ENCODE measurements at places on chromosomes 16 and 17.

DNA sequence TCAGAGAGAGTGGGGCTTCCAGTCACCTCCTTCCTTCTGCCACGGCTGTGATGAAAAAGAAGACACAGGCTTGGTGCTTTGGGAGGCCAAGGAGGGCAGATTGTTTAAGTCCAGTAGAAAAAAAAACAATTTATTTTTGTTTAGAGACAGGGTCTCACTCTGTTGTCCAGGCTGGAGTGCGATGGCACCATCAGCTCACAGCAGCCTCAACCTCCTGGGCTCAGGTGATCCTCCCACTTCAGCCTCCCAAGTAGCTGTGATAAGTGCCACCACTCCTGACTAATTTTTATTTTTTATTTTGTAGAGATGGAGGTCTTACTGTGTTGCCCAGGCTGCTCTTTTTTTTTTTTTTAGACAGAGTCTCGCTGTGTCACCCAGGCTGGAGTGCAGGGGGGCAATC, 2.7 kb upstream of the MVD start:
- DNase-seq: no peak

- no peak for DNase-seq
Measured at GRCh38 chr16:30875871-30876801, 17.7 kb downstream of the BCL7C start.

DNA sequence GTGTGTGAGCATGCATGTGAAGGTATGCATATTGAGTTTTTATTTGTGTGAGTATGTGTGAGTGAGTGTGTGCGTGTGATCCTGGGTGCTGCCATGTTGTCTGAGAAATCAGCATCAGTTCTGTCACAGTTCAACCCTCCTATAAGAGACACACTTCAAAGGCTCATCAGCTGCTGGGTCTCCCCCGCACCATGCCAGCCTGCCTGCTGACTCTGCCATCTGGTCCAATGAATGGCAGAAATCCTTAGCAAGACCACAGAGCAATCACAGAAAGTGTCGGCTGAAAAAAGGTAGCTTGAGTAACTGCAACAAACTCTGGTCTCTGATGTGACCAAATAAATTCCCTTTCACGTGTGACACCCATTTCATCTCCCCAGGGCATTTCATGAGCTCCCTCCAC, 381.8 kb upstream of the MAF start:
- DNase-seq: no peak

- no peak for DNase-seq
Measured at GRCh38 chr16:22016927-22017326, 9.0 kb downstream of the MOSMO start.

DNA sequence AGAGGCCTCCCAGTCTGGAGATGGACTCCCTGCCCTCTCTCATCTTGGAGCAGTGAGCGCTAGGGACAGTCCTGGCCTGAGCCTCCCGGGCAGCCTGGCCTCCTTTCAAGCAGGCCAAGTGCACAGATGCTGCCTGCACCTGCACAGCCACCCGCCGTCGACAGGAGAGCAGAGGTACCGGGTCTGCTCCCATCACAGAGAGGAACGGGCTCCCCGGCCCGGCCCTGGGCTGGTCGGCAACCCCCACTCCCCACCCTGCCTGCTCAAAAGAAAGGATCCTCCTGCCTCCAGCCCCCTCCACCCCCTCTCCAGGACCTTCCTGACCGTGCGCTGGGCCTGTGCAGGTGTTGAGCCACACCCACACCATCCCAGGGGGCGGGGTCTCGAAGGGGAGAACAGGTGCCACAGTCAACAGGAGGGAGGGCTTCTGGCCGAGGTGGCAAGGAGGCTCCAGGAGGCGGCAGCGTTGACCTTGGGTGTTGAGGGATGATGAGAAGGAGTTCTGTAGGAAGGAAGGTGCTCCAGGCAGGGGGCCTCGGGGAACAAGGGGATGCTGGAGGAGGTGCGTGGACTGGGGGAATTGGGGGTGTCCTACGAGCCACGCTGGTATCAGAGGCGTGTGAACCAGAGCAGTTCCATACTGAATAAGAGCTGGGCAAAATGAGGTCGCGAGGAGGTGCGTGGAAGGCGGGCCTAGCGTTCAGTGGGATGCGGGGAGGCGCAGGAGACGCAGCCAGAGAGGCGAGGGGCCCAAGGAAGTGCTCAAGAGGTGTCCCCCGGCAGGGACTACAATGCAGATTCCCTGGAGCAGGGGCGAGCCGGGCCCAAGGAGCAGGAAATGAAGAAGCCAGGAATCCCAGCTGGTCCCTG, 967 bp upstream of the CDH15 start:
- DNase-seq: no peak

DNA sequence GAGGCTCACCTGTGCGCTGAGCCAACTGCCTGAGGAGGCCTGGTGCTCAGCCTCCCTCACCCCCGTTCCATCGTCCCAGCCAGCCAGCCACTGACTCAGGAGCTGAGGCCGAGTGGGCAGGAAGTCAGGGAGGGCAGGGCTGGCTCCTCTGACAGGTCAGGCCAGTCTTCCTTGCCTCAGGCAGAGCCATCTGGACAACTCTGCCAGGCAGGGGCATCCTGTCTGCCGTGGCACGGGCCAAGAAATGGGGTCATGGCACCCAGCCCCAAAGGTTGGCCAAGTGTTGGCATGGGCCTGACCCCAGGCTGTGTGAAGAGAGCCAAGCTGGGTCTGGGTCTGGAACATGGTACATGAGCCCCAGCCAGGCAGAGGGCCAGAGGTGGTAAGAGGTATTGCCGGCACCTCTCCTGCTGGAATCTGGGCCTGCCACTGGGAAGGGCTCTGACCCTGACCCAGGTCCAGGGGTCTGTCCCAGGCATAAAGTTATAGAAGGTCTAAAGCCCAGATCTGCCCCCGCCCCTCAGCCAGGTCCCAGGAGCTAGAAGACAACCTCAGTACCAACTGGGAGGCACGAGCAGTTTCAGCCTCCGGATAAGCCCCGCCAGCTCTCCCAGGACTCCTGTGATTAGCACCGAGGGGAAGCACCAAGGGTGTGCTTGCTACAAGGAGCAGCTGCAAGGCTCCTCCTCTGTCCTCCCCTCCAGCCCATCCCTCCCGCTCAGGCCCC, 2.5 kb upstream of the VASN start:
- DNase-seq: no peak

- no peak for DNase-seq
Measured at GRCh38 chr16:78487471-78487870, 388.0 kb downstream of the WWOX start.

- no peak for DNase-seq
Measured at GRCh38 chr17:34683390-34683789, 104.0 kb downstream of the TMEM132E start.

DNA sequence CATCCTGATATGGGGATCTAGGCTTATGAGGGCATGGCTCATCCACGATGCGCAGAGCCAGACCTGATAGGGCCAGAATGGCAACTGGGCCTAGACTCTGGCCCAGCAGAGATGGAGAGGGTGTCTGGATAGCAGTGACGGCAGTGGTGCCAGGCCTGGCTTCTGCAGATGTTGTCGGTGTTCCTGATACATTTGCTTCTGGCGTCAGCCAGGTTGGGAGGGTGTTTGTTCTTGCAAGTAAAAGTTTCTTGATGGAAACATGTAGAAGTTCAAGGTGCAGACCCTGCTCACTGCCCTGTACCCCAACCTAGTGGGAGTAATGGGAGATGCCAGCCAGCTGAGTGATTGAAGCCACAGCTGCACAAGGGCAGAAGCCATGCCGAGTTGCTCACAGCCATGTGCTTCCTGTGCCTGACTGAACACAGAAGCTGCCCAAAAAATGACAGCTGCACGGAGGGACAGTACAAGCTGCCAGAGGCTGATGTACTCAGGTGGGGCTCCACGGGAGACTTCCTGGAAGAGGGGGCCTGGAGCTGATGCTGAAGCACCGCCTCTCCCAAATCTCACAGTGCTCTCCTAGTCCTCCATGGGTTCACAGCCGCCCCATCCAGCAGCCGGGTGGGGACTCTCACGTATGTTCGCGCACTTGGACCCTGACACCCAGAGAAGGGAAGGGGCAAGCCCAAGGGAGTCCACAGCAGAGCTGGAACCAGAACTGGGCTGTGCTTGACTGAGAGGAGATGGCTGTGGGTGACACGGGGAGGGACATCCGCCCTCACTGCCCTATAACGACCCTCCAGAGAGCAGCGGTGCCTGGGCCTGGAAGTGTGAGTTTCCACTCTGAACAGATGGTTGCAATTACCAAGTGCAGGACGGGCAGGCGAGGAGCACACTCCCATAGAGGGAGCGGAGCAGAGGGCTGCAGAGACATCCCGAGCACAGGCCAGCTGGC, 78.7 kb downstream of the N4BP1 start:
- peak; percentile 82 for DNase-seq

DNA sequence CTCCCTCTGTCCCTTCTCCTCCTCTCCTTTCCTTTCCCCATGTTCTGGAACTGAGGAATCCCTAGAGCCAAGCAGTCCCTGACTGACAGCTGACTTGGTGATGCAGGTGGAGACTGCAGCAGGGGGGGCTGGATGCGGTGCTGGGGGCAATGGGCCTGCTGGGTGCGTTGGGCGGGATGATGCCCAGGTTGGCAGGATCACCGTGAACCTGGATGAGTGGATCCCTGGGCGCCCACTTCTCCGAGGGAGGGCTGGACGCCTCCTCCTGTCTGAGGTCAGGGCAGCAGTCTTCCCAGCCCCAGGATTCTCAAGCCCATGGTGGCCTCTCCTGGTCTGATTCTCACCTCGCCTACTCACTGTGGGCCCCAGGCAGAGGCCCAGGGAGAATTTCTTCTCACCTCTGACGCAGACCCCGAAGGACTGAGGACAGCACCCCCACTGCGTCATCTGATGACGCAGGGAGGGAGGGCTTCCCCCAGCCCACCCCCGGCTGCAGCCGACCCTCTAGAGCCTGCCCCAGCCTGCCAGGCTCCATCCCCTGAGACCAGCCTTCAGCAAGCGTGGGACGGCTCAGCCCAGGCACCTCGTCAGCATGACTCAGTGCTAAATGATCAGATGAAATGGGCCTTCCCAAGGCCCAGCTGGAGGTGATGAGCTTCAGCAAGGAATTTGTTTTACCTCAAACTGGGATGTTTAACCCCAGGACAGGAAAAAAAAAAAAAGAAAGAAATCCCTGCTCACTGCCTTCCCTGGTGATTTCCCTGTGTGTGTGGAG, 188.0 kb upstream of the TNRC6C start:
- DNase-seq: no peak

DNA sequence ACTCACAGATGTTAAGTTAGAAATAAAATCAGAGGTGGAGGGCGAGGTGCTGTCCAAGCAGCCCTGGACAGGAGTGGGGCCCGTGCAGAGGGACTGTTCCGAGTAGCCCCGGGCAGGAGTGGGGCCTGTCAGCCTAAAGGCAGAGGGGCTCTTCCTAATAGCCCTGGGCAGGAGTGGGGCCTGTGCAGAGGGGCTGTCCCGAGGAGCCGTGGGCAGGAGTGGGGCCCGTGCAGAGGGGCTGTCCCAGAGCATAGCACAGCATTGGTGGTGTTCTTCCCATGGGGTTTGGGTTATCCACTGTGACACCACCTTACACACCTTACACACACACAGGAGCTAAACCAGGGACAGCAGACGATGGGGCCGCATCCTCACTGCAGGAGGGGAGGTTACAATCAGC, 10.4 kb downstream of the CEP131 start:
- no peak for DNase-seq

DNA sequence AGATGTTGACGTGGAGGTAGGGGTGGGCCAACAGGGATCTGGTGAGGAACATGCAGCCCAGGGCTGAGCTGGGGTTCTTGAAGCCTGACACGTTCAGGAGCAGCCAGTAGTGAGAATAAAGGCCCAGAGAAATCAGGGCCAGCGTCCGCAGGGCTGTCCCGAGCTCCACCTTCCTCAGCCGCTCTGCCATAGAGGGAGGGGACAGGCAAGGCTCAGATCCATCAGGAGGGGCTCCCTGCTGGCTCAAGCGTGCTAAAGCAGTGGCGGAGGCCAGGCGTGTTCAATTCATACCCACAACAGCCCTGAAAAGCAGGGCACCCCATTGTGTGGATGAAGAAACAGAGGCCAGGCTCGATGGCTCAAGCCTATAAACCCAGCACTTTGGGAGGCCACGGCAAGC, 8.3 kb upstream of the FDXR start:
- DNase-seq: no peak

DNA sequence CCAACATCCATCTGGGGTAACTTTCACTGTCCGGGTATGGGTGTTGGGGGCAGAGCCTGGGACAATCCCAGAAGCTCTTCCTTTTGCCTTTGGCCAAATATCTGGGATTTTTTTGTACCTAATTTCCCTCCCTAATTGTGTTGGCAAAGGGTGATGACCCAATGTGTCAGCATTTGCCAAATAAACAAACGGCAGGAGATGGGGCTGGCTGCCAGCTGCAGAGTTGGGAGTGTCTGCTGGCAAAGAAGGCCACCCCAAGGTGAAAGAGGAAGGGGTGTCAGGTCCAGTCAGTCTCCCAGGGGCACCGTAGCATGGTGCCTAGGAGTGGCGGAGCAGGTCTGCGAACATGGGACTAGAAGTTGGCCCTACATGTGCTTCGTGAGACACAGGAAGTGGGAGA, 73.0 kb downstream of the SLC6A2 start:
- no peak for DNase-seq

- no peak for DNase-seq
Measured at GRCh38 chr16:82867485-82867884, 240.7 kb downstream of the CDH13 start.

GRCh38 chr17:38877130-38877851, 7.4 kb downstream of the LASP1 start:
- DNase-seq: no peak

- DNase-seq: no peak
Measured at GRCh38 chr17:12877953-12878669, 88.8 kb downstream of the ARHGAP44 start.

DNA sequence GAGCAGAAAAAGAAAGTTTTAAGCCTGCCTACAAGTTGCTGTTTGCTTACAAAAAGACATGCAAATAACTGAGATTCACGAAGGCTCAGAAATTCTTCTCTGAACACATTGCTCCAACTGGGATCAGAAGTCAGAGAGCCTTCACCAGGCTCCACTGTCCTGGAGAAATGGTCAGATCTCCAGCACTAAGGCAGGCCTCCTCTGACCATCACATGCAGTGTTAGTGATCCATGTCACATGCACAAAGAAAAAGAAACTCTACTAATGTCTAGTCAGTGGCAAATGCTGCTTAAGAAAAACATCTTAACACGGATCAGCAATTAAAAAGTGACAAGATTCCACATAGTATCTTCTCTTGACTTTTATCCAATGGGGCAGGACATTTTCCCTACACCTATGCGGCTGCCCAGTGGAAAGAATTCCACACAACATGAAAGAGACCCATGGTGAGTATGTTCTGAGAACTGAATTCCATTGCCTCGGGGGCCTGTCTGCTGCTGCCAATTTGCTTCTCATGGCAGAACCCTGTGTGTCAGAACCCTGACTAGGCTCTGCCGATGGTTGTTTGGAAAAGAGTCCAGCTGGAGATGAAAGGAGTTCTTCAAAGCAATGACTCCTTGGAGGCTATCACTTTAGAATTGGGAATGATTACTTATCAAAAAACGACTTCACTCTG, 96.6 kb downstream of the HIC1 start:
- DNase-seq: no peak
